ENCODE measurements at places on chromosomes 3 and 15.

- no peaks in the 10 kb centered on the region for H3K4me1 ChIP-seq
- H3K27me3 ChIP-seq = peaks cover 9% of the 10 kb centered on the region
- H3K36me3 ChIP-seq = no peaks in the 10 kb centered on the region
- H3K4me3 ChIP-seq = no peak overlapping the region
These were observed 43.2 kb upstream of the TSEN2 start for GRCh38 chr3:12440927-12441714.

GRCh38 chr15:33119865-33120264 lies 74.6 kb downstream of the FMN1 start:
- no peaks in the 10 kb centered on the region for H3K27me3 ChIP-seq
- H3K27ac ChIP-seq = no peak overlapping the region
- no peak overlapping the region for H3K4me3 ChIP-seq
- H3K36me3 ChIP-seq = no peaks in the 10 kb centered on the region
- H3K4me1 ChIP-seq = no peaks in the 10 kb centered on the region

- peaks cover 9% of the 10 kb centered on the region for H3K4me1 ChIP-seq
- H3K27ac ChIP-seq = no peak overlapping the region
- no peaks in the 10 kb centered on the region for H3K36me3 ChIP-seq
- H3K27me3 ChIP-seq = no peaks in the 10 kb centered on the region
- peak; percentile 73 for ATAC-seq
These were observed 509.9 kb downstream of the SHQ1 start for GRCh38 chr3:72338082-72338941.

DNA sequence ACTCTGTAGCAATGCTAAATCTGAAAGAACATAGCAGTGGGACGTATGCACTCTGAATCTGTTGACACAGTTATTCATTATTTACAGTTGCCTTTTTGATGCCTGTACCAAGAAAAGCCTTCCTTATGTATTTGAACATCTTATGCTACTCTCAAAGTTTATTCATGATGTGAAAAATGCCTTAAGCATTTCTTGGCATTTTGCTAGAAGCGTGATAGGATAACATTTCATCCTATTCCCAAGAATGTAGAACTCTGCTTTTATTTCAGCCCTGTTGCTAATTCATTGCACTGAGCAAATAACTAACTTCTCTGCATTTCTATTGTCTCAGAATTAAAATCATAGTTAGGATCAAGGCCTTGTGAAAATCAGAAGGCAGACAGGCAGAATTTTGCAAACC lies 105.5 kb downstream of the STRIT1 start:
- no peak overlapping the region for H3K4me3 ChIP-seq
- H3K27me3 ChIP-seq = no peaks in the 10 kb centered on the region
- H3K27ac ChIP-seq = no peak overlapping the region
- no peak for ATAC-seq
- H3K4me1 ChIP-seq = no peaks in the 10 kb centered on the region
- H3K36me3 ChIP-seq = no peaks in the 10 kb centered on the region

DNA sequence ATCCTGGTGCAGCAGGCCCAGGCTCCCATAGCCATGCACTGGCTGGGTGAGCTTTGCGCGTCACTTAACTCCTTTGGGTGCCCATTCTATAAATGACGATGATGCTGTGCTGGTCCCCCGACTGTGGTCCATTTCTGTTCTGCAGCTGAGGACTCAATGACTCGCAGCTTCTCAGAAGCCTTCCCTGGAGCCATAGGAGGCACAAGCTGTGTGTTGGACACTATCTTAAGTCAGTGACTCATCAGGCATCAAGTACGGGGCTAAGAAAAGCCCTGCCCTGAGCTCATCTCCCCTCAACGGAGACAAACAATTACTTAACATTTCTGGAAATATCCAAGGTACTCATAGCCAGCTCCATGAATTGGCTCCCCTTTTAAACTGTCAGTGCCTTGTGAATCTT lies 13.8 kb upstream of the MUSTN1 start:
- peaks cover 5% of the 10 kb centered on the region for H3K4me1 ChIP-seq
- H3K36me3 ChIP-seq = peaks cover 38% of the 10 kb centered on the region
- no peak for ATAC-seq

DNA sequence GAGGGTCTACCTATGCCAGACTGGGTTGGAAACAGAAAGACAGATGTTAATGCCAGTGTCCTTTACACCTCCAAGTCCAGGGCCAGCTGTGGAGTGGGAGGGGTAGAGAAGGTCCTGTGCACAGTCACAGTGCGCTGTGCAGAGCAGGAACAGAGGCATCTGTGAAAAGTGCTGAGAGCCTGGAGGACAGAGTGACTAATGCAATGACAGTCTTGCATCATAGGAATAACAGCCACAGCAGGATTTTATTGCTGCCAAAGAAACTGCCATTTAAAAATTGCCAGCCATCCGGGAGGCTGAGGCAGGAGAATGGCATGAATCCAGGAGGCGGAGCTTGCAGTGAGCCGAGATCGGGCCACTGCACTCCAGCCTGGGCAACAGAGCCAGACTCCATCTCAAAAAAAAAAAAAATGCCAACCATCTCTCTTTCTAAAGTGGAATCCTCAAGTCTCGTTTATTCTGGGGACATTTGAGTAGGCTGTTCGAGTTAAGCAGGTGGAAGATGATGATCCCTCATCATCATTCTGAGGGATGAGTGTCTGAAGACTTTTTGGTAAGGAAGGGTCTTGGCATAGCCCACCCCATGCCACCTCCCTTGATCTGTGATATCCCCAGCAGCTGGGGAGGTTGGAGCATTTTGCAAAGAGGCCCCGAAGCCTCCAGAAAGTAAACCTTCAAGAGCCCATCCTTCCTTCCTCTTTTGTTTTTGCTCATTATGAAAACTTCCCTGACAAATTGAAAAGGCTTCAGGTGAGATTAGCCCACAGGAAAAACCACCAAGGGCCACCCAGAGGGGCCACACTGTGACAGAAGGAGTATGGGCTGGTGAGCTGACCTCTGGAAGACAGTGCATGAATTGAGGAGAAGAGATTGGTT lies 7.7 kb downstream of the CCR2 start:
- no peak overlapping the region for H3K27ac ChIP-seq
- no peak for ATAC-seq
- H3K27me3 ChIP-seq = no peaks in the 10 kb centered on the region
- H3K36me3 ChIP-seq = no peaks in the 10 kb centered on the region

GRCh38 chr15:23857028-23857641 lies 170.0 kb upstream of the NDN start:
- H3K27me3 ChIP-seq = no peaks in the 10 kb centered on the region
- no peak overlapping the region for H3K27ac ChIP-seq
- no peak for ATAC-seq
- H3K36me3 ChIP-seq = no peaks in the 10 kb centered on the region

DNA sequence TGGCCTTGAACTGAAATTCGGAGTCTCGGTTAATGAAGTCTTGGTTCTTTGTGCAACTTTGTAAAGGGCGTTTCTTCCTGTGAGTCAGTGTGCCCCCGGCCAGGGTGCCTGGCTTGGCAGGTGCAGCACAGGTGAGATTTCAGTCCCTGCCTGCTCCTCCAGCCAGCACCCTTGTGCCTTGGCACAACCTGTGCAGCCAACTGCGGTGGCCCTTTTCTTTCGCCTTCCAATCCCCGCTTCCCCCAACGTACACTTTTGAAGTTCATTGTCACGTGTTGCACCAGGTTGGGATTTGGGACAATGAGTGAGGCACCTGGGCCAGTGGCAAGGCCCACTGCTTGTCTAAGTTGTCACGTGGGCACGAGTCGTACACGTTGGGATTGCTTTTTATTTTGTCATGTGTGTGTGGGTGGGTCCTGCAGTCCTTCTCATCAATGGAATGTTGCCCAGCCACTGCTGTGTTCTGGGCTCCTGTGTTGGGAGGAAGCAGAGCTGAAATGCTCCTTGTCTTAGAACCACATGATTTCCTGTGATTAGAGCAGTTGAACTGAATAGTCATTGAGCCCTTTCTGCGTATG lies 242.9 kb upstream of the BHLHE40 start:
- H3K27me3 ChIP-seq = no peaks in the 10 kb centered on the region
- peaks cover 51% of the 10 kb centered on the region for H3K4me1 ChIP-seq
- no peak for ATAC-seq
- H3K4me3 ChIP-seq = peak overlapping the region; percentile 67
- peaks cover 59% of the 10 kb centered on the region for H3K36me3 ChIP-seq

DNA sequence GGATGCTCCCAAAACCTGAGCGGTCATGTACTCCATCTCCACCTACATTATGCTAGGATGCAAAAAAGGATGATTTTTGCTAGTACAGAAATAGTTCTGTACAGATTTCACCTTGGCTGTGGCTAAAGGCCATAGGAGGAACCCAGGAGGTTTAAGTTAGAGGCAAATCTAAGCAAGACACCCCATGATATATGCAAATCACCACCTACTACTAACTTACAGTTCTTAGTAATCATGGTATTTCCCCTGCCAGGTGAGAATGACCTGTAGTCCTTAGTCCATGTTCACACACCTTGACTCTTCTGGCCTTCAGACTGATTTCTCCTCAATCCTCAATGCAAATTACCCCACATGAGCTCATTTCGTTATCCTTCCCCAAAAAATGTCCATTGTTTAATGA lies 154.2 kb downstream of the IMPG2 start:
- H3K27me3 ChIP-seq = peaks cover 8% of the 10 kb centered on the region
- H3K4me3 ChIP-seq = no peak overlapping the region
- H3K4me1 ChIP-seq = no peaks in the 10 kb centered on the region
- no peaks in the 10 kb centered on the region for H3K36me3 ChIP-seq
- no peak overlapping the region for H3K27ac ChIP-seq

GRCh38 chr3:31189971-31190370 lies 295.5 kb upstream of the GADL1 start:
- H3K36me3 ChIP-seq = no peaks in the 10 kb centered on the region
- no peaks in the 10 kb centered on the region for H3K27me3 ChIP-seq
- no peak overlapping the region for H3K27ac ChIP-seq
- no peak for ATAC-seq
- no peak overlapping the region for H3K4me3 ChIP-seq
- peaks cover 10% of the 10 kb centered on the region for H3K4me1 ChIP-seq

- peaks cover 6% of the 10 kb centered on the region for H3K36me3 ChIP-seq
- no peak overlapping the region for H3K4me3 ChIP-seq
- no peak overlapping the region for H3K27ac ChIP-seq
These were observed 4.5 kb upstream of the PRKAR2A start for GRCh38 chr3:48852151-48852550.

GRCh38 chr15:93987068-93987467 lies 244.3 kb upstream of the MCTP2 start:
- peak overlapping the region; percentile 67 for H3K27ac ChIP-seq
- H3K4me3 ChIP-seq = peak overlapping the region; percentile 58
- H3K27me3 ChIP-seq = no peaks in the 10 kb centered on the region
- ATAC-seq = peak; percentile 95
- H3K36me3 ChIP-seq = no peaks in the 10 kb centered on the region

GRCh38 chr15:79102595-79102994 lies 12.0 kb upstream of the RASGRF1 start:
- H3K27ac ChIP-seq = no peak overlapping the region
- no peak for ATAC-seq
- peaks cover 61% of the 10 kb centered on the region for H3K27me3 ChIP-seq
- no peak overlapping the region for H3K4me3 ChIP-seq
- H3K4me1 ChIP-seq = no peaks in the 10 kb centered on the region

DNA sequence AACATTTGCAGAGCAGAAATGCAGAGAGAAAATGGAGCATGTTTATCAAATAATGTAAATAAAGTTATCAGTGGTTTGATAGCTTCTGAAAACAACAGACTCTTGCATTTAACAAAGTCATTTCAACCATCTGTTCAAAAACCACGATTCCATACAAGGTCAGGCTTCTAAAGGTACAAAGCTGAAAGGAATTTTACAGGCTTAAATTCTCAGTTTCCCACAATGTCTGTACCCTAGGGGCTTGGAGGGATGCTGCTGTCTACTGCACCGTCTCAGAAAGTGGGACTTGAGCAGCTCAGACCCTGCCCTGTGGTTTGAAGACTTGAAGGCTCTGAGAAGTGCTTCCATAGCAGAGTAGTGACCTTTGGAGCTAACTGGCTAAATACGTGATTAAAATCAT lies 30.4 kb upstream of the TM4SF1 start:
- no peaks in the 10 kb centered on the region for H3K36me3 ChIP-seq
- H3K4me3 ChIP-seq = no peak overlapping the region
- H3K4me1 ChIP-seq = no peaks in the 10 kb centered on the region
- H3K27me3 ChIP-seq = peaks cover 15% of the 10 kb centered on the region
- no peak for ATAC-seq
- no peak overlapping the region for H3K27ac ChIP-seq

DNA sequence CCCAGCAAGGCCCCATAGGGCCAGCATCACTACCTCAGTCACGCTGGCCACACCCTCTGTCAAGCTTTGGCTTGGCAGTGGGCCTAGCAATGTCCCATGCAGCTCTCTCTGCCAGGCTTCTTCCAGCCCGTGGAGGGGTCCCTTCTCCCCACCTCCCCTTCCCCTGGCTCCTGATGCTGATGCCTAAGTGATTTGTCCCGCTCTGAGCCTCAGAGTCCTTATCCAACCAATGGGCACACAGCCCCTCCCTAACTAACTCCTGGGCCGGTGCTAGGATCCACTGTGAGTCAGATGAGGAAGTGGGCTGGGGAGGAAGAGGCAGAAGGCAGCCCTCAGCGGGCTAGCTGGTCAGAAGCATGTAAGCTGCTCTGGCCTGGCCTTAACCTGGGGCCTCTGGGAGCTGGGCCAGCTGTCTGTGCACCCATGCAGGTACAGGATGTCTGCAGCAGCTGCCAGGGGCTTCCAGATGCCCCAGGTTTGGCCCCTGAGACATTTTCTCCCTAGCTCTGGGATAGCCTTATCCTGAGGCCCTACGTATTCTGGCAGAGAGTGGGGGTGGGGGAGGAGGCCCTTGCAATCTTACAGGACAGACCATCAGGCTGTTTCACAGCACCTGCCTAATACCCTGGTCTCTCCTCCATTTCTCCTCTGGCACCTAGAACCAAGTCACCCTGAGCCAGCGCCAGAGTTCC lies 740 bp upstream of the ZBTB47 start:
- H3K36me3 ChIP-seq = peaks cover 18% of the 10 kb centered on the region
- peaks cover 5% of the 10 kb centered on the region for H3K4me1 ChIP-seq
- H3K27me3 ChIP-seq = no peaks in the 10 kb centered on the region
- ATAC-seq = peak; percentile 56

DNA sequence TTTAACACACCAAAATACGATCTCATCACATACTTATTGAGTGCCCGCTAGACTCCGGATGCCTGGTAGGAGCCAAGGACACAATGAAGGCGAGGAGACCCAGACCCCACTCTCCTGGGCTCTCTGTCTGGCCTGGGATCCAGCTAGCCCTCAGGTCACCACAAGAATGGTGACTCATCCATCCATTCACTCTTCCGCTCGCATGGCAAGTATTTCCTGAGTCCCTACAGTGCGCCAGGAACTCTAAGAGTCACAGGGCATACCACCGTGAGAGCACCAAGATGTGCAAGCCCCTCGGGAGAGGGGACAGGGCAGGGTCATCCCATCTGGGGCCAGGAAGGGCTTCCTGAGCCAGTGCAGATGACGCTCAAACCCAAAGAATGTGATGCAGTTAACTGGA lies 101.6 kb upstream of the PRR20G start:
- no peak for ATAC-seq
- H3K4me1 ChIP-seq = no peaks in the 10 kb centered on the region
- H3K27me3 ChIP-seq = peaks cover 18% of the 10 kb centered on the region
- no peak overlapping the region for H3K27ac ChIP-seq
- H3K36me3 ChIP-seq = no peaks in the 10 kb centered on the region

DNA sequence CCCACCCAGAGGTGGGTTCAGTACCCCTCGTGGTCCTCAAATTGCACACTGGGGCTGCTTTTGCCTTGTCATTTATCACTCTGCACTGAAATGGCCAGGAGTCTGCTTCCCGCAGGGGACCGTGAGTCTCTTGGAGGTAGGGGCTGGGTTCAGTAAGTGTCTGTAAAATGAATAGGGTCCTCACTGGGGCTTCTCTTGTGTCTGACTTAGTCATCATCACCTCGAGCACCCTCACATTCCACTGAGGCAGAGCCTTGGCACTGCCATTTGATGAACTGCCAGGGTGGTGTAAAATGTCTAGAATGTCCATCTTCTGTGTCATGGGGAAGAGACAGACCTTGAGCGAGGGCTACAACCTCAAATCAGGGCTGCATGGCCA lies 61.0 kb upstream of the RYK start:
- H3K4me1 ChIP-seq = peaks cover 4% of the 10 kb centered on the region
- peaks cover 29% of the 10 kb centered on the region for H3K27me3 ChIP-seq
- H3K36me3 ChIP-seq = no peaks in the 10 kb centered on the region
- no peak overlapping the region for H3K27ac ChIP-seq
